ENCODE measurements at places on chromosomes 3 and 15.

DNA sequence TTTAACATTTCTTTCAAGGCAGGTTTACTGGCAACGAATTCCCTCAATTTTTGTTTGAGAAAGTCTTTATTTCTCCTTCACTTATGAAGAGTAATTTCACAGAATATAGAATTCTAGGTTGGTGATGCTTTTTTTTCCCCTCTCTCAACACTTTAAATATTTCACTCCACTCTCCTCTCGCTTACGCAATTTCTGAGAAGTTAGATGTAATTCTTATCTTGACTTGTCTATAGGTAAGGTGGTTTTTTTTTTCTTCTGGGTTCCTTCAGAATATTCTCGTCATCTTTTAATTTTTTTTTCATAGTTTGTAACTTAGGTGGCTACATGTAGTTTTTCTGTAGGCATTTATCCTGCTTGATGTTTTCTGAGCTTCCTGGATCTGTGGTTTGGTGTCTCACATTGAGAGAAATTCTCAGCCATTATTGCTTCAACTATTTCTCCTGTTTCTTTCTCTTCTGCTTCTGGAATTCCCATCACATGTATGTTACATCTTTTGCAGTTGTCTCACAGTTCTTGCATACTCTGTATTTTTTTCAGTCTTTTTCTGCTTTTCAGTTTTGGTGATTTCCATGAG, 189.4 kb upstream of the GOLGA6L4 start:
- no peaks in the 10 kb centered on the region for H3K27me3 ChIP-seq
- H3K27ac ChIP-seq: no peak overlapping the region
- no peak overlapping the region for H3K4me3 ChIP-seq
- no peaks in the 10 kb centered on the region for H3K4me1 ChIP-seq
- DNase-seq: no peak

GRCh38 chr3:126365351-126366277, 8.4 kb upstream of the KLF15 start:
- DNase-seq: peak; percentile 58
- H3K4me3 ChIP-seq: no peak overlapping the region
- no peaks in the 10 kb centered on the region for H3K4me1 ChIP-seq
- no peak overlapping the region for H3K27ac ChIP-seq
- no peaks in the 10 kb centered on the region for H3K36me3 ChIP-seq
- no peaks in the 10 kb centered on the region for H3K27me3 ChIP-seq

GRCh38 chr3:98188545-98188944, 22.0 kb downstream of the OR5H15 start:
- H3K27me3 ChIP-seq: no peaks in the 10 kb centered on the region
- no peaks in the 10 kb centered on the region for H3K36me3 ChIP-seq
- no peaks in the 10 kb centered on the region for H3K4me1 ChIP-seq
- no peak overlapping the region for H3K4me3 ChIP-seq
- no peak for DNase-seq
- no peak overlapping the region for H3K27ac ChIP-seq

- peaks cover 2% of the 10 kb centered on the region for H3K4me1 ChIP-seq
- H3K27me3 ChIP-seq: no peaks in the 10 kb centered on the region
- no peak overlapping the region for H3K27ac ChIP-seq
- H3K4me3 ChIP-seq: no peak overlapping the region
These were observed 308.3 kb upstream of the CCDC54 start for GRCh38 chr3:107068980-107069379.

Data from aorta (tissue), 5 donors.